ENCODE measurements at places on chromosomes 3 and 15.

- DNase-seq, result no peak
These were observed 38.9 kb downstream of the SLCO3A1 start for GRCh38 chr15:91892436-91892835.

- no peak for DNase-seq
These were observed 86.6 kb downstream of the TRAK1 start for GRCh38 chr3:42177801-42178150.

DNA sequence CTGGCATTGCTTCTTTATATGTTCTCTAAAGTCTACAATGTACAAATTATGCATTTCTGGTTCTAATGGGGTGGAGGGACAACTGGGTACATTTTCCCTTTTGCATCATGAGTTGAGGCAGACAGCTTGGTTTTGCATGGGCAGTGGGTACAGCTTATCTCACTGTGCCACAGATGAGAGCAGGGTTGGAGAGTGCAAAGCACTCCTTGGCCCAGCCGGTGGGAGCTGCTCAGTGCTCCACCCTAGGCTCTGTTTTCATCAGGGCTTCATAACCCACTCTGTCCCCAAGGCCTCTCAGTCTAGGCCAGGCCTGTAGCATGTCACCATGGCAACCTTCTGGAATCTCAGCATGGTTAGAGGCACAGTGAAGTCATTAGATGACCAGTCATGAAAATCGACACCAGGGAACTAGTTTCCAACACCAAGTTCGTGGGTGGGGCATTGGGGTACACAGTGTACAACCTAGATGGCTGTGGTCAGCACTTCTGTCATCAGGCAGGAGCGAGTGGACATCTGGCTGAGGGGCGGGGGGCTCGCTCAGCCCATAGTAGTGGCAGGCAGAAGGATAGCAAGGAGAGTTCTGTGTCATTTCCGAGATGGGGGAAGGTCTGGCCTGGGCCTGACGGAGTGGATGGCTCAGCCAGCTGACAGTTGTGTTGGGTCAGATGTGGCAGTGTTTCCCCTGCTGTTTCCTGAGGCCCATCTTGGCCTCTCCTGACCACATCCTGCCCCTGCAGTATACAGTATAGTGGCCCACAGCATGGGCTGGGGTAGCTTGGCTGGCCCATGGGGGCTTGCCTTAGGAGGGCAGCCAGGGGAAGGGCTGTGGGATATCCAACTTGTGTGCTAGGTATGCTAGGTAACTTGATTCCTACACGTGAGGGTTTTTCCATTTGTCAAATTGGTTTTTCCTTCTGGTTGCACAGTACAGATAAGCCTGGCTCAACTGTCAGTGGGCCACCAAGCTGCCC is 75.7 kb upstream of the PRR23C start:
- no peak for DNase-seq

DNA sequence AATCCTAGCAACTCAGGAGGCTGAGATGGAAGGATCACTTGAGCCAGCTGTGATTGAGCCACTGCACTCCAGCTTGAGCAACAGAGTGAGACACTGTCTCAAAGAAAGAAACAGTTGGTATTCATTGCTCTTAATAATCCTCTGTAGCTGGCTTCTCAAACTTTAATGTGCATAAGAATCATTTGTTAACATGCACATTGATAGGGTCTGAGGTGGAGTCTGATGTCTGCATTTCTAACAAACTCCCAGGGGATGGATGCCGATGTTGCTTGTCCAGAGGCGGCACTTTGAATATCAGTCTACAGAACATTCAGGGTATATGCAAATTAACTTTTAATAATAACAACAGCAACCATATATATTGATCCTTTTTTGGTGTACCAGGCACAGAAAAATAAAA is 39.9 kb downstream of the NKIRAS1 start:
- DNase-seq, result no peak

GRCh38 chr3:189038773-189039745 is 132.7 kb upstream of the TPRG1 start:
- DNase-seq, result no peak

DNA sequence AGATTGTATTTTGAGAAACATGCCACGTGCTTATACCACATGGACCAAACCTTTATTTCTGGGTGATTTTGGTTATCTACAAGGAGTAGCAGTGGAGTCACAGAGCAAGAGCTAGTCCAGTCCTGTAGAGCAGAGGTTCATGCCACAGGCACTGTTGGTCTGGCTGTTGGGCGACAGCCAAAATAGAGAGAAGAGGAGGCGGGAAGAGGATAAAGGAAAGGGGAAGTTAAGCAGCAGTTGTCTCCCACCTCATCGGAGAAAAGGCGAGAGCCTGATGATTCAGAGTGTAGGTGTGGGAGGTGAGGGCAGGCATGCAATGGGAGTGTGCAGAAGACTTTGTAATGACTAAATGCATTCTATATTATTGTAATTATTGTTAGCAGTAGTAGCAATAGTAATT is 237.5 kb upstream of the ROPN1 start:
- no peak for DNase-seq

DNA sequence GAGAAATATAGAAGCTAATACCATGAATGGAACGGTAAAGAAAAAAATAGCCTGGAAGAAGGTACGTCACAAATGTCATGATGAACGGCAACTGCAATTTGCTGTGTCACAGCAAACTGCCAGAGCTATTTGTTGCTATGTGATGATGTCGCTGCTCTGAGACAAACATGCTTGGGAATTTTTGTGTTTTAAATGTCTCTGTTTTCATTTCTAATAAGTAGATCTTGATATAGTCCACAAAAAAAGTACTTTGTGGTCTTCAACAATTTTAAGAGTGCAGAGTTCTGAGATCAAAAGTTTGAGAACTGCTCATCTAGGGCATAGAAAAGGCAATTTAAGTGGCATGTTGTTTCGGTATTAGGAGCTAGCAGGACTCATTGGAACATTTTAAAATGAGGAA is 4.3 kb upstream of the NR1D2 start:
- DNase-seq, result no peak

GRCh38 chr3:128999102-128999501 is 2.0 kb upstream of the EFCC1 start:
- DNase-seq, result no peak

All from endothelial cell of umbilical vein (primary cell).